ENCODE measurements at places on chromosomes 16 and 17.

GRCh38 chr17:68534695-68535088 is 22.5 kb downstream of the PRKAR1A start:
- DNase-seq = no peak

DNA sequence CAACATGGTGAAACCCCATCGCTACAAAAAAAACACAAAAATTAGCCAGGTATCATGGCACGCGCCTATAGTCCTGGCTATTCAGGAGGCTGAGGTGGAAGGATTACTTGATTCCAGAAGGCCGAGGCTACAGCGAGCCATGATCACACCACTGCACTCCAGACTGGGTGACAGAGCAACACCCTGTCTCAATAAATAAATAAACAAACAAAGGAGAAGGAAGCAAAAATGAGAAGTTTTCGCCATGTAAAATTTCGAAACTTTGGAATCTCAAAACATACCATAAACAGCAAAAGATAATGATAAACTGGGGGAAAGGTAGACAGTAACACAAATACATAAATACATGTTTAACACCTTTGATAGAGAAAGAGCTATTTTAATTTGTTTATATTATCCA is 130.9 kb downstream of the ZFHX3 start:
- no peak for DNase-seq

DNA sequence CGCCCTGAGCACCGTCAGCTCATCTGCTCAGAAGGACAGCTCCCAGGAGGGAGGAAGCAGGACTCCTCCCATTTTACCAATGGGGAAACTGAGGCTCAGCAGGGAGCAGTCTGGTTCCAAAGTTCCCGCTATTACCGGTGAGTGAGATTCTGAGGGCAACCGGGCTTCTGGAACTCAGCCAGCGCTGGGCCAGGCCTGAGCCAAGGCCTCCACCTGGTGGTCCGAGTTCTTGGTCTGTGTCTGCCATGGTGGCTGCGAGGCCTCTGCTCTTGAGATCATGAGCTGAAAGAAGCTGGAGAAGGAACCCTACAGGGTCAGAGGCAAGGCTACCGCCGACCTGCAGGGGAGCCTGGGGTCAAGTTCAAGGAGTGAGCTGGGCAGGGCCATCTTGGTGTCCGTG is 110.8 kb upstream of the GSE1 start:
- DNase-seq = no peak

GRCh38 chr17:10018461-10018891 is 113.4 kb upstream of the RCVRN start:
- no peak for DNase-seq

DNA sequence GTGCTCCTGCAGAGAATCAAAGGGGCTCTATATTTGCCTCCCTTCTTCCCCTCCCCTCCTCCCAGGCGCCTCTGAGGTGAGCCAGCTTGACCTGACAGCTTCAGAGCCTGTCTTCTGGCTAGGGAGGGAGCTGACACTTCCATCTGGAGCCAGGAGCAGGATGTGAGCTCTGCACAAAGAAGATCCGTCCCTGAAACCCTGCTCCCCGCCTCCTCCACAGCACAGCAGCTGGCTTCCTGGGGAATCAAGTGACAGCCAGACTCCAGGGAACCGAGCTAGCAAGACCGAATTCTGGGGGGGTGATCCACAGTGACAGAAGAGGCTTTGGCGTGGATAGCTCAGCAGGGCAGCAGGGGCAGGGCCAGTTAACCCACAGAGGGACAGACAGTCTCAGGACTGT is 37.2 kb downstream of the CCDC182 start:
- no peak for DNase-seq

- peak; percentile 79 for DNase-seq
Observed at GRCh38 chr16:56610017-56610608, 1.7 kb downstream of the MT2A start.

GRCh38 chr16:1770328-1771187 is 785 bp downstream of the NME3 start:
- DNase-seq = peak; percentile 40

Data from central memory CD4-positive, alpha-beta T cell (primary cell).